H9 (cell line): ENCODE measurements at places on chromosomes 11 and 22.
A peak's percentile ranks its signal among the peaks of the same experiment; 100 is the strongest.

DNA sequence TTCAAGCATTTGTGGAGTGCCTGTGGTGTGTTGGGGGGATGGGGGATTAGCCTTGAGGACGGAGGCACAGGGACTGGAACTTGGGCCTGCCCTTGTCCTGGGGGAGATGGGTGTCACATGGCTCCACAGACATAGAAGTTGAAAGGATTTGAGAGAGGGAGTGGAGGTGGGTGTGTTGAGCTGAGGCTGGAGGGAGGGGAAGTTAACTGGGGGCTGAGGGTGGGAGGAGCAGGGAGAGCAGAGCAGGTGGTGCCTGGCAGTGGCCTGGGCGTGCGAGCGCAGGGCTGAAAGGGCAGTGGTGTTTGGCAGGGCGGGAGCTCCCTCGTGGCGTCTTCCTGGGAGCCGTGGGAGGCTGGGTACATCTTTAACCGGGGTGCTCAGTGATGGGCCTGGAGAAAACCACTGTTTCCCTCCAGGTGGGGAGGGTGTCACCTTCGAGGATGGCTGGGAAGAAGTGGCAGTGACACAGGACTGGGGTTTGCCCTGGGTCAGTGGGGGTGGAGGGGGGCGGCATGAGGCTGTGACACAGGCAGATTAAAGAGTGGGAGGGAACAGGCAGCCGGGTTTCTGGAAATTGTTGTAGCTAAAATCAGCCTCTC, 45.5 kb downstream of the AP2A2 start:
- DNase-seq = no peak

DNA sequence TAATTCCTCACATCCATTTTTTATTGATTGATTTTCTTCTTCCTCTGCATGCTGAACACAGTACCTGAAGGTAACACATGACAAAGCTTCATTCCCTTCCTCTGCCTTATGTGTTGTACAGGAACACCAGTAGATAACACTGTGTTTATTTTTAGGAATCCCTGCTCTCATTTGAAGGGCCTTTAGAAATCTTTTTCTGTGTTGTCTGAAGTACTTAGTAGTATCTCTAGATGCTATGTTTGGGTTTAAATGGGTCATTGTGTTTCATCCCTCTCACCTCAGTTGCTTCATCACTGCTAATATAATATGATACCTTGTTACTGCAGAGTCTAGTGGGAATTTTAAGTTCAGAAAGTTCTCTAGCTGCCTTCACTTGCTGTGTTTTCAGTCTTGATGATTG, 10.2 kb downstream of the MADD start:
- no peak for DNase-seq

DNA sequence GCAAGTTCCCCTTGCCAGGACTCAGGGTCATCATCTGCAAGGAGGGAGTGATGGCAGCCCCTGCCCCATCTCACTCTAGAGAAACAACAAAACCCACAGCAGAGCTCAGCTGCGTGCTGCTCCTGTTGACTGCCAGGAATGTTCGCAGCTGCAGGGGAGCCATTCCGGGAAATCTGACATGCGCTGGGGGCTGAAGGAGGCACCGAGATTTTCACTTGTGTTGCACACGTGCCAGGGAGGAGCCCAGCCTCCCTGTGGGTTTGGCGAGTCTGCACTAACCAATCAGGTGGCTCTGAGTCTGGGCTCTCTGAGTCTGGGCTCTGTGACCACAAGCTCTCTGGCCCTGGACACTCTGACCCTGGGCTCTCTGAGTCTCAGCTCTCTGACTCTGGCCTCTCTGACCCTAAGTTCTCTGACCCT, 10.5 kb downstream of the FGF3 start:
- DNase-seq = no peak

GRCh38 chr11:134272381-134273316, 3.5 kb upstream of the GLB1L3 start:
- DNase-seq = peak; percentile 87

DNA sequence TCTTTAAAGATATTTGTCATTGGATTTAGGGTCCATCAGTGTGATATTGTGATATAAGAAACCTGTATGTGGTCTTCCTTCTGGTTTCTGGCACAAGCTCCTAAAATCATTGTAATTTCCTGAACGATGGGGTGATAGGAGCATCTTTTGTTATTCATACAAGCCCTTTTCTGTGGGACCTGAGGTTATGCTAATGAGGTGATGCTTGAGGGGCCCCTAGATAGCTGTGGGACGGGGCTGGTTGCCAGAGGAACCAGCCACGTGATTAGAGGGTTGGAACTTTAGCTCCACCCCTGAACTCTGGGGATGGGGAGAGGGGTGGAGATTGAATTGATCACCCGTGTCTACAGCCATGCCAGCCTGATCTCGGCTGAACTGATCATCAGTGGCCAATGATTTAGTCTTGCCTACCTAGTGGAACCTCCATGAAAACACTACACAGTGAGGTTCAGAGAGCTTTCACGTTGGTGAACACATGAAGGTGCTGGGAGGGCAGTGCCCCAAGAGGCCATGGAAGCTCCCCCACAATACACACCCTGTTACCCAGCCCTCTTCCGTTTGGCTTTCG, 62.8 kb downstream of the BCR start:
- peak; percentile 88 for DNase-seq

DNA sequence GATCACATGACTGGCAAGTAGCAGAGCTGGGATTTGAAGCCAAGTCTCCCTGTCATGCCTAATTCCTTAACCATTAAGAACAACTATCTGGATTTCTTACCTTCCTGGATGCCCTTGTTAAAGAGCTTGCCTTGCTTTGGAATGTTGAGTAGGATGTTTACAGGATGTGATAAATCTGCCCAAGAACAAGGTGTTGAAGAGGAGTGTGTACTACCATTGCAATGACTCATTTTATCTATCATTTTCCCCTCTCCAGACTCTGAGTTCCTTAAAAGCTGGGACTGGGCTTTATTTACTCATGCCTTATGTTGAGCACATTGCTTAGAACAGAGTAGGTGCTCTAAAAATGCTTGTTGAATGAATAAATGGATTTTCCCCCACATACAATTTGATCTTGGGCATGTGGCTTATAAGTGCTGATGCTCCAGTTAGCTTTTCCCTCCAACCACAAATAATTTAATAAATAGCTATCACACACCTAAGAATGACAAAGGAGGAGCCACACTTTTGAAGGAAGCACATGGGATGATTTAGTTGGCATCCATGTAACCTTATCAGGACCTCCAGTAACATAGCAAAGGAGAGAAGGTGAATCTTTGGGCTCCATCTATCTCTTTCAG, 268.6 kb upstream of the SESN3 start:
- DNase-seq = no peak

- DNase-seq = no peak
These were observed 2211.8 kb downstream of the LRRC4C start for GRCh38 chr11:39247570-39248137.

GRCh38 chr22:26669060-26669481, 11.7 kb downstream of the MIAT start:
- peak; percentile 76 for DNase-seq

DNA sequence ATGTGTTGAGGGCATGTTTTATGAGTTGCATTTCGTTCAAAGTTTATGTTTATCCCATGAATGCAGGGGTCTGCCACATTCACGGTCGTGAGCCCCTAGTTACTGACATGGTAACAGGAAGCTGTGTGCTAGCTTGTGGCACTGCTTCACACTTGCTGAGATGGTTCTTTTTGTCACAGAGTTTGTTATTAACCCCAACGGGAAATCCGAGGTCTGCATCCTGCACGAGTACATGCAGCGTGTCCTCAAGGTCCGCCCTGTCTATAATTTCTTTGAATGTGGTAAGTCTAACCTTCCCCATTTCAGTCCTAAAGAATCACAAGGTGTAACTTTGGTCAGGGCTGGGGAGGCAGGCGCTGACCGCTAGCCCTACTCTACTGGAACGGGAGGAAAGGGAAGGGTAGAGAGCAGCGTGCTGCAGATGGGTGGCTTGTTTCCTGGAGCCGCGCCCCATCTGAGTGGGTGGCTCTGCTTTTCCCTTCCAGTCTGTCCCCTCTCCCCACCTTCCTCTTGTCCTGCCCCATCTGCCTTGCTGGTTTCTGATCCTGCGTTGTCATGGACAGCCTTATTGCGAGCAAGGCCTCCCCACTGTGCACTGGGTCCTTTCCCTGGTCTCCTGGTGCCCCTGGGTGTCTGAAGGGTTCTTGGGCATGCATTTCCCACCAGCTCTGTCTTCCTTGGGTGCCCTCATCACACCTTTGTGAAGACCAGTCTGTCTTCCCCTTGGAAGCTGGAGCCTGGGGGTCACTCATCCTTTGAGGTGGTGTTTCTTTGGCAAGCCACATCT, 11.8 kb downstream of the DGCR8 start:
- no peak for DNase-seq

GRCh38 chr11:78170874-78171549, 17.4 kb downstream of the KCTD21 start:
- DNase-seq = no peak

- peak; percentile 83 for DNase-seq
These were observed 146.5 kb upstream of the RAG2 start for GRCh38 chr11:36744375-36745168.

DNA sequence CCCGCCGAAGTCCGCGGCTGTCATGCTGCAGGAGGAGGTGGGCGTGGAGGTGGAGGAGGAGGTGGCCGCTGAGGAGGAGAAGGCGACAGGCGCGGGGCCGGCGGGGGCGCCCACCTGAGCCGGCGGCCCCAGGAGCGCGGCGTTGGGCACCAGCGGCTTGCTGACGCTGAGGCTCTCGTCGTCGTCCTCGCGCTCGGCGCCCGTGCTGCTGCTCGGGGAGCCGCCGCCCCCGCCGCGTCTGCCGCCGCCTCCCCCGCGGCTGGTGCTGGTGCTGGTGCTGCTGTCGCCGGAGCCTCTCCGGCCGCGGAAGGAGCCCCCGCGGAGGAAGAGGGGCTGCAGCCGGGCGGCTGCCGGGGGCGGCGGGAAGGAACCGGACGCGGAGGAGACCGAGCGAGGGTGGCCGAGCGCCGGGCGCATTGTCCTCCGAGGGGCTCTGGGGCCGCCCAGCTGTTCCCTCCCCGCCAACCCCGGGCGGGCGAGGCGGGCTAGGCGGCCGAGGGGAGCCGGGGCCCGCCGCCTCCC, 388 bp downstream of the TMEM121B start:
- no peak for DNase-seq

GRCh38 chr11:115652094-115652493, 147.9 kb upstream of the CADM1 start:
- DNase-seq = no peak

GRCh38 chr11:61698173-61698948, 18.2 kb downstream of the DAGLA start:
- no peak for DNase-seq

- DNase-seq = no peak
These were observed 12.3 kb downstream of the DGAT2 start for GRCh38 chr11:75780888-75781287.

DNA sequence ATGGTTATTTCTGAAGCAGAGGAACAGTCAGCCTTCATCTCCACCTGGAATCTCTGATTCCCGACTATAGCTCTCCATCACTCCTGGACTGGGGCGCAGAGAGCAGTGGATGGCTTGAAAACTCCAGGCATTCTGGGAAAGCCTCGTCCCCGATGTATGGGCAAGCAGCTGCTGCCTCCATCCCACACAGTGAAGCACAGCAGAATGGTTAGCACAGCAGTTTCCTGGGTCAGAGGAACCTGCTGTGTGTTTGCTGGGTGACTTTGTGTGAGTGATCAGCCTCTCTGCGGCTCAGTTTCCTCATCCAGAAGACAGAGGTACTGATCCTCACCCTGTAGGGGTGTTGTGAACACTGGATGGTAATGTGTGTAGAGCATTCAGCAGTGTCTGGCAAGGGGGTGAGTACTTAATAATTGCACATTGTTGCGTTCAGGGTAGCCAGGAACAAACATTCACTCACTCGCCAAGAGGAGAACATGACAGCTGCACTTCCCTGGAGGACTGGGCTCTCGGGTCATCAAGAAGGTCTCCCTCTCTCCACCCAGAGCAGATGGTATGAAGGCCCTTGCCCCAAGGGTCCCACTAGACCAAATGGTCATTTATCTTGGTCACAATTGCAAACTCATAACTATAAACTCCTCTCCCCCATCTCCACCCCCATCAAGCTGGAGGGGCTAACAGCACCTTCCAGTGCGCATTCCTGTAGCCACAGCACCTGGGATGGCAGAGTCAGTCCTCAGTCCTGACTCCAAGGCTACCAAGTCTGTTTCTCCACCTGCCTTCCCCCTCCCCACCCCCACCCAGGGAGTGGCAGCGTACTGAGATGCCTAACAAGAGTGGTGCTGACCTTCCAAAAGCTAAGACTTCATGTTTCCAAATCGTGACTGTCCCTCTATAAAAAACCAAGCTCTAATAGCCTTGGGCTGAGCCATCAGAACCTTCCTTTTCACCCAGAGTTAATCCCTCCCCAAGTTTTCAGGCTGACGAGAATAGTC, 1.5 kb upstream of the CHST1 start:
- no peak for DNase-seq

DNA sequence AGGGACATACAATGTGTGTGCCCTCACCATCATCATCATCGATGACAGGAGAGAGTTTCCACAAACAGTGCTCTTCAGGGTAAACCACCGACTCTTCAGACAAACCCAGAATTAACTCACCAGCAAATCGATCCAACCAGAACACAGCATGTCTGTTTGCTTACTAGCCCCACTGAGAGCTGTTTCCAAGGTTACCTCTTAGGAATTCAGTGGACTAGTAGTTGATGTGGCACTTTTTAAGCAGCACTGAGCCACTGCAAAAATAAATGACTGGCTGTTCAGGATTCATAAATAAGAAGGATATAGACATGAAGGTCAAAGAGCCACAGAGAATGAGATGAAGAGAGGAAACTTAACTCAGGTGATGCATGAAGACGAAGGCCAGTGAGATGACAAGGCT, 83.1 kb downstream of the PARVA start:
- no peak for DNase-seq

GRCh38 chr11:35820614-35821013, 123.2 kb upstream of the LDLRAD3 start:
- DNase-seq = no peak

GRCh38 chr11:27875831-27876775, 175.8 kb upstream of the BDNF start:
- no peak for DNase-seq

DNA sequence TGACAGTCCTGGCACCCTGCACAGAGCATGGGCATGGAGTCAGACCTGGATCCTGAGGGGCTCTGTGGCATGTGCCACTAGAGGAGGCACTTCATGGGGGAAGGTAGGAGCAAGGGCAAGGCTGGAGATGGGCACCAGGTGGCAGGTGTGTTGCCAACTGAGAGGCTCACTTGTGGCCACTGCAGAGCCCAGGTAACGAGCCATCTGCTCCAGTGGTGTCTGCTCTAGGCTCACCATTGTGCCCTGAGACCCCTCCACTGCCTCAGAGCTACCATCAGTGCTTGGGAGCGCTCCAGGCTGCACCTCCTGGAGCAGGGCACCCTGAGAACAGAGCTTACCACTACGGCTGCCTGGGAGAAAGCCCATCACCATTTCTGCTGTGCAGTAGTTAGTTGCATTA, 1.3 kb upstream of the ZDHHC8 start:
- no peak for DNase-seq
